Hematopoietic multipotent progenitor cell treated with erythropoietin and hydrocortisone succinate and interleukin-3 and kit ligand, for 15 days (in vitro differentiated cells): ENCODE measurements at places on chromosomes 6 and 20.

- DNase-seq, result no peak
Observed at GRCh38 chr6:168031411-168031971, 34.0 kb downstream of the KIF25 start.

- DNase-seq, result no peak
Observed at GRCh38 chr20:21511850-21512633, 1.8 kb downstream of the NKX2-2 start.

- DNase-seq, result no peak
Observed at GRCh38 chr6:14985366-14985765, 260.5 kb upstream of the JARID2 start.

GRCh38 chr6:137512757-137513605, 18.8 kb upstream of the OLIG3 start:
- DNase-seq, result no peak

- no peak for DNase-seq
Observed at GRCh38 chr6:30951907-30952469, 11.2 kb downstream of the MUCL3 start.

DNA sequence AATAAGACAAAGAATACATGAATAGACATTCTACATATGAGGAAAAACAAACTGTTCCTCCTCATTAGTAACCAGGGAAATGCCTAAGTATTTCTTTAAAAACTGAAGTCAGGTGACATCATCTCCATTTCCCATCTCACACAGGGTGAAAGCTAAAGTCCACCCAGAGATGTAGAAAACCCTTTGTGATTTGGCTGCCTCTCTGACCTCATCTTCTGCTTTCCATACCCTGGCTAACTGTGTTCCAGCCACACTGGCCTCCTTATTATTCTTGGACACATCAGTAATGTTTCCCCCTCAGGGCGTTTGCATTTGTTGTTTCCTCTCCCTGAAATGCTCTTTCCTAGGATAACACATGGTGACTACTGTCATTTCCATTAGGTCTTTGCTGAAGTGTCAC, 40.4 kb downstream of the ESF1 start:
- DNase-seq, result no peak

GRCh38 chr6:103783329-103783728, 1076.4 kb downstream of the HACE1 start:
- DNase-seq, result no peak

DNA sequence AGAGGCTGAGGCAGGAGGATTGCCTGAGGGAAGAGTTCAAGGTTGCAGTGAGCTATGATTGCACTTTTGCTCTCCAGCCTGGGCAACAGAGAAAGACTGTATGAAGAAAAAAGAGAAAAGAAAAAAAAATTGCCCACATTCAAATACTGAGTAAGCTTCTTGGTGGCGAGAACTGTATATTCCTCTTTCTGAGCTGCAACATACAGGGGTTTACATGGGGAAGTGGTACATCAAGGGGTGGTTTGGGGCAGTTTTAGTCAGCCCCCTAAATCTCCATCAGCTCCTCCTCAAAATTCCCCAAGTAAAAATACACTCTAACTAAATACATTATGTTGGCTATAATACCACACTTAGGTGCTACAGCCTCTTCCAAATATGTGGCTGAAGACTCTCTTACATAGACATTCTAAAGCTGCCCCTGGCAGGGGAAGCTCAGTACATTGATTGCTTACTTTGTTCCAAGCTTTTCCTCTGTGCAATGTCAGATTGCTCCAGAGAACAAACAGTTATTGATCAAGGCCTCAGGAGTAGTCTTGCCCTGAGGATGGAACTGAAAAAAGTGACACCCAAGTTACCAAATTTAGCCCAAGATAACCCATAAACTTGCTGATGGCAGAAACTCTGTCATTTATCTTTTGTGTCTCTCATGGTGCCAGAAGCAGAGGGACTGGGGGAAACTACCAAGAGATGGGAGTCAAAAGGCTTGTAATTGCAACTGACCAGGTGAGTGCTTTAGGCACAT, 107.4 kb upstream of the RIPOR2 start:
- DNase-seq, result no peak

DNA sequence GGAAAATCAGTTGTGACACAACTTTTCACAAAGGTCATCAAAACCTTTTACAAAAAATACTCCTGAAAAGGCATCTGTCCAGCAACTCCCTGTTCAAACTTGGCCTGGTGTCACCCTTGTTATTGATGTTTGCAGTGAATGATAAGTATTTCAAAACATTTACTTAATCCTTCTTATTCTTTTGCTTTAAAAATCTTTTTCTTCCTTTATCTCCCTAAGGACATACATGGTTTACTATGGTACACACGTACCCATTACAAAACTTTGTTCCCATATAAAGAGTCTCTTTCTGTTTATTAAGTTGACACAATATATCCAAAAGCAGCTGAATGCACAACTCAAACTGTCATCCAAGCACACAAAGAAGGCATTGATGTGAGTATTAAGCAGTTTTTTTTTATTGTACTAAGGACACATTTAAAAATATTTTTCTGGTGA, 17.5 kb downstream of the GSTA2 start:
- DNase-seq, result no peak

DNA sequence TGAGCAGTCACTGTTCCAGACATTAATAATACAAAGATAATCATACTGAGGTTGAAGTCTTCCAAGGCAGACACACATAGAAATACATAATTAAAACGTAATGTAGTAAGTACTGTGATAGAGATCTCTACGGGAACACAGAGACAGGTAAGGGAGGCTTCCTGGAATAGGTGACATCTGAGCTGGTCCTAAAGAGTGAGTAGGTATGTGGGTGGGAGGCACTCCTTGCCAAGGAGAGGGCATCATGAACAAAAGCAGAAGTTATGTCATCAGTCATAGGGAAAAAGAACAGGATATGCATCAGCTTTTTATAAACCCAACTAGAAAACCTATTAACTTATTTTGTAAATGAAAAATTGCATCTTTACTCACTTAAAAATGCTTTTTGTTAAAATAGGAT, 110.0 kb downstream of the MAP7 start:
- no peak for DNase-seq

DNA sequence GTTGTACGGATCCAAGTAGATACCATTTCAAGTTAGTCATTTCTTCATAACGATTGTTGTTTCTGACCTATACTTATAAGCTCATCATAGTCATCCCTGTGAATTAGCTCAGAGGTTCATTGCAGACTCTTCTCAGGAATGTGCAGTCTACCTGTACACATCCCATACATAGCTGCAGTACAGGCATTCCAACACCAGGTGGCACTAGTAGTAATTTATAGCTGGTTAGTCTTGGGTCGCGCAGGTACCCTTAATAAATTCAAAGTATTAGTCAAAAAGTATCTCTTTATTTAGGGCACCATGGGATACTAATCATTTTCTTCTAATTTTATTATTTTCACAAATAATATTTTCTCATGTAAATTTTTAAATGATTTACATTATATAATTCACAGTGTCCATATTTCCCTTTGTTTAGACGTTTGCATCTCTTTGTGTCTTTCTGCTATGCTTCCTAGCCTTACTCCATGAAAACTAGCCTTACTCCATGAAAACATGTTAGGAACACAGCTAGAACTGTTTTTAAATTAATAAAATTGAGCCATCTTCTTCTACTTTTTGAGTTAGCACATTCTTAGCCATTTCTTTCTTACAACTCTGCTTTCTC, 128.6 kb upstream of the FAM83B start:
- peak; percentile 57 for DNase-seq

DNA sequence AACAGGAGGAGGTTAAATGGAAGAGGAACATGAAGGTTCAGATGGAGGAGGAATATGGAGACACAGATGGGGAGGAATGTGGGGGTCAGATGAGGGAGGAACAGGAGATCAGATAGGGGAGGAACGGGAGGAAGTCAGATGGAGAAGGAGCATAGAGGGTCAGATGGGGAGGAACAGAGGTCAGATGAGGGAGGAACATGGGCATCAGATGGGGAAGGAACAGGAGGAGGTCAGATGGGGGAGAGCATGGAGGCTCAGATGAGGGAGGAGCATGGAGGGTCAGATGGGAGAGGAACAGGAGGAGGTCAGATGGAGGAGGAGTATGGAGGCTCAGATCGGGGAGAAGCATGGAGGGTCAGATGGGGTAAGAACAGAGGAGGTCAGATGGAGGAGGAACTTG, 290.6 kb downstream of the BMP7 start:
- DNase-seq, result no peak

DNA sequence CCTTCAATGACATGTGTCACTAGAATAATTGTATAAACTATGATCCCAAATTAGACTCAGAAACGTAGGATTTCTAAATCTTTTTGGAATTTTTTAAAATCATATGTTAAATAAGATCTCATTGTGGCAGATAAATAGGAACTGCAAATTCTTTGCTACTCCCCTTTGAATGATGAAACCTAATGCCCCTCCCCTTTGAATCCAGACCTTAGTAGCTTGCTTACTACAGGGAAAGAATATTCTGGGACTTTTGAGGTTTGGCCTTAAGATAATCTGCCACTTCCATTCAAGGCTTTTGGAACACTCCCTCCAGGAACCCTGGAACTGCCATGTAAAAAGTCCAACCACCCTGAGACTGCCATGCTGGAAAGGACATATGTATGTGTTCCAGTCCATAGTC, 7.1 kb downstream of the TDP2 start:
- DNase-seq, result no peak

- no peak for DNase-seq
Observed at GRCh38 chr6:53737746-53738145, 57.1 kb upstream of the LRRC1 start.

GRCh38 chr6:131132360-131132759, 2.9 kb upstream of the AKAP7 start:
- DNase-seq, result no peak

DNA sequence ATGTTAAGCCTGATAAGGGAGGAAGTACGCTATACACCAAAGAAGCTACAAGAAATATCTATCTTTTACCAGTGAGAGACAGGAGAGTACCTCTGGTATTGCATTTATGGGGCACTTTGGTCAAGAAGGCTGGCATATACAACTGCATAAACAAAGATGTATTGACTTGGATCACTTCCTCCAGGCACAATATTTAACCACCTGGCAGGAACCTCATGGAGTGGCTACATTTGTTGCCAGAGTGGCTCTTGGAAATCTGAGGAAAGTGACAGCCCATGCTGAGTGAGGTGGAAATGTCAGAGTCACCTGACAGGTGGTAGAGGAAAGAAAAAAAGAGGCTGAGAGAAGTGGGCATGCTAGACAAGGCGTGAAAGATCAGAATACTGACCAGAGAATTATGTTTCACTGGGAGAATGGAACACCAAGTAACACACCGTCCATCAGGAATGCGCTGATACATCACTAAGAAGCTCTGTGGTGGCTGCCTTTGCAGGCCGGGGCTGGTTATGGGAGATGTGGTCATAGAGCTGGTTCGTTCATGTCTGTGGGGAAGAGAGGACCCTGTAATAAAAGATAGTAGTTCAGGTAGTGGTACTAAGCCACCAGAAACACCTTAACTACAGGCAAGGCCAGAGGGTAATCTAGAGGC, 61.4 kb upstream of the UFL1 start:
- no peak for DNase-seq

DNA sequence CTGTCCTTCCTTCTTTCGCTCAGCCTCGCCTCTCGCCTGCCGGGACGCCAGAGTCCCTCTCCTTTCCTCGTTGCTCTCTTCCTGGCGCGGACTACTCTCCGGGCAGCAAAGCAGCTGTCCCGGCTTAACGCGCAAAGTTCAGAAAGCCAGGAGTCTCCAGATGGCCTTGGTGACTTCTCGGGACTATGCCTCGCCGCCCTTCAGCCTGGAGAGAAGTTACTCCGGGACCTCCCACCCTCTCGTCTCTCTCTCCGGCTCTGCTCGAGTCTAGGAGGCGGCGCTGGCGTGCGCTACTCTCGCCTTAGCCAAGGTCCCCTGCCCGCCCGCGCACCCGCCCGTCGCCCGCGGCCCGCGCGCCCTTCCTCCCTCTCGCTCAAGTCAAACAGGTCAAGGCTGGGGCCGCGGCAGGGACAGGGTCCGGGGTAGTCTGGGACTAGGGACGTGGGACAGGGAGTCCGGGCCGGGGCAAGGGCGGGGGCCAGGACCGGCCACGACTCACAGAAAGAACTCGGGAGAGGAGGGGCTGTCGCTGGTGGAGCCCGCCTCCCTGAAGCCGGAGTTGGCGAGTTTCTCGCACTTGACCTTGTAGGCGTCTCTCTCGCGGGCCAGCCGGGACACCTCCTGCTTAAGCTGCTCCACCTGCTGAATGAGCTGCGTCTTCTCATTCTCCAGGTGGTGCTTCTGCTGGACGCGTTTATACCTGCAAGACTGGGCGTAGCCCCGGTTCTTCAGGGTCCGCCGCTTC, 1.5 kb downstream of the MAFB start:
- no peak for DNase-seq

GRCh38 chr6:87700397-87701343, 1.4 kb downstream of the AKIRIN2 start:
- DNase-seq, result peak; percentile 55

- DNase-seq, result no peak
Observed at GRCh38 chr6:38784506-38785235, 69.6 kb downstream of the DNAH8 start.

GRCh38 chr6:156557251-156557910, 219.8 kb upstream of the ARID1B start:
- no peak for DNase-seq

- DNase-seq, result no peak
Observed at GRCh38 chr6:83509441-83509840, 2.9 kb upstream of the PRSS35 start.

- no peak for DNase-seq
Observed at GRCh38 chr20:40524071-40524470, 165.0 kb downstream of the MAFB start.

GRCh38 chr6:112389361-112389760, 42.2 kb downstream of the RFPL4B start:
- no peak for DNase-seq

GRCh38 chr6:22471746-22472145, 97.6 kb upstream of the HDGFL1 start:
- DNase-seq, result no peak

DNA sequence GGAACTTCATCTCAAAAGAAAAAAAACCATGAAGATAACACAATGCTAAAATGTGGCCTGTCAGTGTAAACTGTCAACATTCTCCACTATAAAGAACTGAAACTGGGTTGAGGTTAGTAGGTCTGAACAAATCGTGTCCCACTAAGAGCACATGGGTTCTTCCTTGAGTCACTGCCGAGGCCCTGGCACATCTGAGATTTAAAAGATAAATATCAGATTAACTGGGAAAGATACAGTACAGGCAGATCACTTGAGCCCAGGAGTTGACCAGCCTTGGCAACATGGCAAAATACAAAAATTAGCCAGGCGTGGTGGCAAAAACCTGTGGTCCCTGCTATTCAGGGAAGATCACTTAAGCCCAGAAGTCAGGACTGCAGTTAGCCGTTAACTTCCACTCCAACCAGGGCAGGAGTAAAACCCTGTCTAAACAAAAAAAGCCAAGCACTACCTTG, 5.6 kb downstream of the EEF1A1 start:
- DNase-seq, result no peak

DNA sequence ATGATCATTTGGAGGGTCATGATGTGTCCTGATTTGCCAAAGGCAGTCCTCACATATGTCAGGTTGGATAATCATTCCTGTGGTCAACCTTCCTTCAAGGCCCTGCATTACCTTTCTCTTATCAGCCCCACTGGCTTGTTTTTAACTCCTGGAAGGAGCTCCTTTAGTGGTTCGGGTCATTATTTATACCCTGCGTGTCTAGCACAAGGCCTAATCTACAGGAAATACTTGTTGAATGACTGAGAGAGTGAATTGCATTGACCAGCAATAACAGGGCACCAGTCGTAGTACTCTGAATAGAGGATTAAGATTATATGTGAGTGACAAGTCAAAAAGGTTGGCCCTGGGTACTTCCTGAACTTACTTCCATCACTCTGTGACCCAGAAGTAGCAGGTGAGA, 4.5 kb downstream of the HIVEP2 start:
- DNase-seq, result no peak
